ENCODE measurements at places on chromosomes 1 and 21.
A peak's percentile ranks its signal among the peaks of the same experiment; 100 is the strongest.

- DNase-seq = no peak
Observed at GRCh38 chr1:234586892-234587485, 23.0 kb downstream of the IRF2BP2 start.

DNA sequence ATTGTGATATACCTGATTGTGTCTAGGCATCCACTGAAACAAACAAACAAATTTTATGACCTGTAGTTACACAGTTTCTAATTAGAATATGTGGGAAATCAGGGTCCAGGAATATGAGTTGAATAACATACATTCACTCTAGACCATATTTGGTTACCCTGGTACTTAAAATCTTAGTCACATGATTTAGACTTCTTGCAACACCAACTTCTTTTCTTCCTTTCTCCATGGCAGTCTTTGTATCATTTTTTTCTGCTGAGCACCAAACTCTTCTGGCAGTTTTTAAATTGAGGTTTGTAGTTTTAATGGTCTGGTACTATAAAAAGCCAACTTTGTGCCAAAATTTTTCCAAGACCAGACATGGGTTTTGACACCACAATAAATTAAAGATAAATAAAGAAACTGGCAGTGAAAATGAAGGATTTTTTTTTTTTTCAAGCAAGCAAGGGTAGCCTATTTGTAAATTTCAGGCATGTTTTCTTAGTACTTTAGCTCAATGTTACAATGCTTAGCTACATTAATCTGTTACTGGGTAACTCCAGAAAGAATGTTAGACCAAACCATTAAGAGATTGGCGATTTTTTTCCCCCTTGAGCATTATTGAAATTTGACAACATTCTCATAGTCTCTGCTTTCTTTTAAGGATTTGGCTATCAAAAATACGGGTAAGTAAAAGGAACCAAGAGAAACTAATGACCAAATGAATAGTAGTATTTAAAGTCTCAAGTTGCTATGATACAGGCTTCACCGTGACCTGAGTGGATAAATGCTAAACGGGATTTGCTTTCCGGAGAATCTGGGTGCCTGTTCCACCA, 108.5 kb downstream of the NFIA start:
- DNase-seq = peak; percentile 52

- DNase-seq = no peak
Observed at GRCh38 chr1:106178791-106179190, 877.7 kb upstream of the PRMT6 start.

DNA sequence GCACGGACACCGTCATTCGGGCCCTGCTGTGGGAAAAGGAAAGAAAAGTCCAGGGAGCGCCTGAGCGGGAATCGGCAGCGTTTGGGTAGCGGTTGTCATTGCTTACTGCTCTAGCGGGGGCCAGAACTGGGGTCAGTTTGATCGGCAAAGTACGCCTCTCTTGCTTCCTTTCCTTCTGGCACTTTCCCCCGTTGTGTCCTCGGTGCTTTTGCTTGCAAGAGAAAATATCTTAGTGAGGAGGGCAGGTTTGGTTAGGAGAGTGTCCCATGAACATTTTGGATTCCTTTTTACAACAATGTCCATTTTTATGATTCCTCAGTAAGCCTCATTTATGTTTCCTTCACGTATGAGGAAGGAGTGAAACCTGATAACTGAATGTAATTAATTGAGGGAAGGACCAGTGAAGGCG, 670 bp downstream of the ST3GAL3 start:
- no peak for DNase-seq

DNA sequence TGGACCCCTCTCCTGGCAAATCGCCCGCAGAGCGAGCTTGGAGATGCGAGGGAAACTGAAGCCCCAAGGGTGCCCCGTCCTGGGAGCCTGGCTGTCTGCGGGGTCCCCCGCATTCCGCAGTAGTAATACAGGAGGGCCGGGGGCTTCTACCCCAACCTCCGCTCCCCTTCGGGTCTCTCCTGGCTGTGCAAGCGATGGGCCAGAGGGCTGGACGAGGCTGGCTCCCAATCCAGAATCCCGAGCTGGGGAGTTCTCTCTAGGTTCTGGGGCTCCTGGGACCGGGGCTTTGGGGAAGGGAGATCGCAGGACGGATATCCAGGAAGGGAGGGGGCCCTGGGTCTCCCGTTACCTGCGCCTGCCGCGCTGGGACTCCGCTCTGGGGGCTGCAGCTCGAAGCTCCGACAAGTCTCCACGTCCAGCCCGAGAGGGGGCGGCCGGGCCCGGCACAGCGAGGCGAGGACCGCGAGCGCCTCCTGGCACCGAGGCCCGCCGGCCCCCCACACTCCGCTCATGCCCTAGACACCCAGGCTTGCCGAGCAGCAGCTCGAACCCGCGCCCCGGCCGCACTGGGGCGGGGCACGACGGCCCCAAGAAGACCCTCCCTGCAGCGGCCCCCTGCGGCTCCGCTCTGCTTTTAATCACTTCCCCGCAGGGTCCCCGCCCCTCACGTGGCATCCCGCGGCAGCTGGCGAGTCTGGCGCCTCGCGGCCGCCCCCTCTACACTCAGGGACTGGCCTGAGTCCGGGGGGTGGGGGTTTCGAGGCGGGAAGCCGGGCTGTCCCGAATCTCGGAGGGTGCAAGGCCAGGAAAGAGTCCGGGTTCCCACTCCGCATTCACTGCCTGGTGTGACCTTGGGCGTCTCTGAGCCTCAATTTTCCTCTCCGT, at the start of gene SYT6:
SYT6 (minus strand) TSS at position 609 of the 885 bp plus-strand sequence; CDS start at position 512, 97 bp downstream.
- no peak for DNase-seq

GRCh38 chr1:2637442-2638145, 4.8 kb upstream of the MMEL1 start:
- DNase-seq = no peak

DNA sequence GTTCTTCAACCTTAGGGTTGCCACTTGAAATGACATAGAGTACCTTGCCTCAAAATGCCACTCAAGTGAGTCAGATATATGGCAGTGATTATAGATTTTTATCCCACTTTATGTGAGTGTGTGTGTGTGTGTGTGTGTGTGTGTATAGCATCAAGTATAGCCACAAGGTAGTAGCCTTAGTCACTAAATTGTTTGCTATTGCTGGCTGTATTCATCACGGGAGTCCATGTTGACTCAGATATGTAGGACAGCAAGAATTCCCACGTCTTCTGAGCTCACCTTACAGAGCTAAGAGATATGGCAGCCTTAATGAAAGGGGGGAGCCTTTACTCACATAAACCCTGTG, 9.3 kb downstream of the ETS2 start:
- no peak for DNase-seq

DNA sequence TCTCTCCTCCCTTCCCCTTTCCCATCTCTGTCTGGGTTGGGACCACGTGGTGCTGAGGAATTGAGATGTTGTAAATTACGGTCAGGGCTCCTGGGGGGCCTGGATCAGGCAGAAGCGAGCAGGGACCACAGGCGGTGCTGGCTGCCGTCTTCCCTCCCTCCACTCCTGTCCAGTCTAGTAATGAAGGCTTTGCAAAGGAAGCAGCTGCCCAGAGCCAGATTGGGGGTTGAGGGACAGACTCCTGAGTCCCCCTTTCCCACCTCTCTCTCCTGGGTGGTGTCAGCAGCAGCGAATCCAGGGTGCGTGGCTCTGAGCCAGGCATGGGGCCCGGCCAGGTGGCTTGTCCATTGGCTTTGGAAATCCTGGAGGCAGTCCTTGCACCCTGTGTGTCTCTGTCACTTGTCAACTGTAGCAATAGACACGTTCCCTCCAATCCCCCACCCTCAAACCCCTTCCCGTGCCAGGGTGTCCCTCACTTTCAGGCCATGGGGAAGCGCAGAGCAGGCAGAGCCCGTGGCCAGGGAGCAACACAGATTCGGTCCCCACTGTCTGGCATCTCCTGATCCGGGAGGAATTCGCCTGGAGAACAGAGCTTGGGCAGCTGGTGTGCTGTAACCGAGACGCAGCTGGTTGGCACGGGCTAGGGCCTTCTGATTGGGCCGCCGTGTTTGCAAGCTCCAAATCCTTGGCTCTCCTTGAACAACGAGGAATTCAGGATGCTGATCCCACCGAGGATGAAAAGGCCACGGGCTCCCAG, 64.8 kb upstream of the WNT4 start:
- DNase-seq = no peak

DNA sequence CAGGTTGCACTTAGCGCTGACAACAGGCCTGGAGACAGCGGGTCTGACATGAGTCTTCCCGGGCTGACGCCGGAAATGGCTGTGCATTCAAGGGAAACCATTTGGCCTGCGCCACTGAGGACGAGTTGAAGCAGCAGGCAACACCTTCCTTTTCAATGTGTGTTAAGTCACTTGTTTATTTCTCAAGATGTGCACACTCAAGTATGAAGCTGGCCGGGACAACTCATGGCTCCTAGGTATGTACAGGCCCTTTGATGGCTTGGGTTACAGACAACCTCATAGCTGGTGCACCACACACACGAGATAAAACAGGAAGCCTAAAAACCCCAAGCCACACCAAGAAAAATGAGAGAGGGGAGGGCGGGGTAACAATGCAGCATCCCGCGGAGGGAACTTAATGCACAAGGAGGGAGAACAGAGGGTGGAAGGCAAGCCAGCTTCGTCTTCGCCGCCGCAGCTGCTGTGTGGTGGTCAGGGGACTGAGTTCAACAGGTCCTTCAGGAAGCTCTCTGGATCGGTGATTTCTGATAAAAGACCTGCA, 118.0 kb upstream of the IFFO2 start:
- no peak for DNase-seq

GRCh38 chr1:95126846-95127245, 9.7 kb downstream of the TLCD4 start:
- no peak for DNase-seq

DNA sequence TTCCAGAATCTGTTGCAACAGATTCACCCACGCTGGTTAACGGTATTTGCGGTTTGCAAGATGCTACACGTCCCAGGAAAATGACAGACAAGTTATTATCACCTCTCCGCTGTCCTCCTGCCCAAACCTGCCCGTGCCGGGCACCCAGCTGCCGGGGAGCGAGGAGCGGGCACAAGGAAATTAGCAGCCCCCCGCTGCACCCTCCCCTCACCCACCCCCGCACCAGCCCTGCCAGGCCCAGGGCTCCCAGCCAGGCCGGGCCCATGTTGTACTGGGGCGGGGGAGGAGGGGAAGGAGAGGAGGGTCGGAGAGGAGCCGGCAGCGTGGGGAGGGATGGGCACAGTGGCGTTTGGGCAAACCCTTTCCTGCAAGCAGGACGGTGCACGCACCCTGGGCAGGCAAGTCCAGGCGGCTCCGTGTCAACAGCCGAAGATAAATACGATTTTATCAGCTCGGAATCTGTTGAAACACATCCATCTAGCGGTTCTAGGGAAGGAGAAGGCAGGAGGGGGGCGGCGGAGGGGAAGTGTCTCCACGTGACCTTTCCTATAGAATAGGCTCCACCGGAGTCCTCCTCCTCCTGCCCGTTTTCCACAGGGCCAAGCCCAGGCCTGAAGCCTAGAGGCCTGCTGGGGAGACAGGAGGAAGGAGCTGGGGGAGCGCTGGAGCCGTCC, 35.1 kb upstream of the CCDC27 start:
- no peak for DNase-seq

DNA sequence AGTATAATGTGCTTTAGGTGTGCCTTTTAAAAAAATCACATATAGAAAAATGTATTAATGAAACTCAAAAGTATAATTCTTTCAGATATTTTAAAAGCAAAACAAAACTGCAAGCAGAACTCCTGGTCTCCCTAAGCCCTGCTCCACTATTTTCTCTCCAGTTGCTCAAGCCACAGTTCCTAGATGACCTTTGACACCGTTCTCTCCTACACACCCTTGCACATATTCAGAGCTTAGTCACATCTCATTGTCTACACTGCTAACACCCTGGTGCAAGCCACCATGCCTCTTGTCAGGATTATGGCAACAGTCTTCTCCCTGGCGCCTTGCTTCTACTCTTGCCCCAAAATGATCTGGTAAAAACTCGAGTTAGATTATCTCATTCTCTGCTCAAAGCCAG, 50.2 kb upstream of the ROR1 start:
- DNase-seq = no peak

GRCh38 chr1:46148318-46148717, 15.9 kb upstream of the PIK3R3 start:
- DNase-seq = no peak

DNA sequence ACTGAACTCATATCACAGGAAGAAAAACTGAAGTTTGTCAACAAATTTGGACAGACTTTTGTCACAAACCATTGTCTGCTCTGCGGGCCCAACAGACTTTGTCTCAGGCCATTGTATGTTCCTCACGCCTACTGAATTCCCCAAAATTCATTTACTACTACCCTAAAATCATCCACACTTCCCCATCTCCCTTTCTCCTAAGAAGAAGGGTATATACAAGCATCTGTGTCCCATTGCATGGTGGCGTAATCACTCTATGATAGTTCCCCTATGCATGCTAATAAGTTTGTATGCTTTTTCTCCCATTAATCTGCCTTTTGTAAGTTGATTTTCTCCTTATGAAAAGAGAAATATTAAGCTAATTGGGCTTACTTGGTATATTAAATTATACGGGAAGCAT, 54.9 kb upstream of the ATF3 start:
- DNase-seq = no peak

GRCh38 chr1:151367658-151368392, 4.7 kb downstream of the SELENBP1 start:
- peak; percentile 66 for DNase-seq

DNA sequence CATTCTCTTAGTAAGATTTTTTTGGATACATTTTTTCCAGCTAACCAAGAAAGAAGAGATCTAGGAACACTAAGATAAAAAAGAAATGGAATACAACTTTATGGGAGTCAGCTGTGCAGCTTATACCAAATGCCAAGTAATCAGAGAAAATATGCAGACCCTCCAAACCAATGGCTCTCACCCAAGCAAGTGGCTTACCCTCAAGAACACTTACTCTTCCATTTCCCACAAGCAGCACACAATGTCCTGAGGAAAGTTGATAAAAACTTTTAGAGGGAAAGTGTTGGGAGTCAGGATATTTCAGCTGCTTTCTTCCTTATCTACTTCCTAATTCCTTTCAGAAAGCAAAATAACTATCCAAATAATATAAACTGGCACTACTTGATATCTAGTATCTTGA, 631.8 kb downstream of the RWDD3 start:
- DNase-seq = no peak

GRCh38 chr1:22837332-22837731, 126.7 kb downstream of the EPHB2 start:
- no peak for DNase-seq

DNA sequence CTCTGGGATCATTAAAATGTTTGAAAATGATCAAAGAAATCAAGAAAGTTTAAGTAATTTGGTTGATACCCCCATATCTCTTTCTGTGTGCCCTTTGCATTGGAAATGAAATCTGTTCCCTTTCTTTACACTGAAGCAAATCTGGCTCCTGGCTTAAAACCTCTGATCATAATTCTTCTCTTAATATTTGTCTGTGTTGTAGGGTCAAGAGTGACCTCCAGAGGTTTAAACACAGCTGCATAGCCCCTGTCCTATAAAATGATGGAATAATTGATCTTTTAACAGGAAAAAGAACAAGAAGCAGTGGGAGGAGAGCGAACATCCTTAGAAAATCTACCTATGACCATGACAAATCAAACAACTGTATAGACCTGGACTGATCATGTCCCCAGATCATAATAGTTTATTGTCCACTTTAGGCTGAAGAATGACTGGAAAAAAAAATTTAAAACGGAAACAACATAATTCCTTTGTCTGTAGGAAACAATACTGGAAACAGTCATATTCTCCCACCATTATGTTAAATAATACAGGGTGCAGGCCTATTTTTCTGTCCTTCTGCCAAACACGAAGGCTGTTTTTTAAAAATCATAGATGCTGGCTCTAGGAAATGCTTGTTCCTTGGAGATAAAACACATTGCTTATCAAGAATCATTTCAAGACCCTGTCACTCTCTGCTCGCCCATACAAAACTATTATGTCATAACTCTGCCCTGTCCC, 184.3 kb downstream of the NEGR1 start:
- no peak for DNase-seq

Data from putamen (tissue), 1 donor.